ENCODE measurements at places on chromosomes 12 and 14.

DNA sequence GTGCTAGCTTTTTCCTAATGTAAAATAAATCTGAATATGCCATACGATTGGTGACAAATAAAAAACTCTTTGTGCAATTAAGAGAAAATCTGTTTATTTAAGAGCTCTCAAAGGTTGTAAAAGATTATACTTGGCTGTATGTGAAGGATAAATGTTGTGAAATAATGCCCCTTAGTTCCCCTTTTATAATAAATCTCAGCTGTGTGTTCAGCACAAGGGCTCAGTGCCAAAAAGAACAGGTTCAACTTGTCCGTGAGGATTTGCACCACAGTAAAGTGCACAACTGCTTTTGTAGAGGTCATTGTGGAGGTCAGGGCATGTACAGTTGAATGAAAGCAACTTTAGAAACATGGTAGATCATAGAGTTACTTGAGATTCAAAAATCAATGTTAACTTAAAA is 118.6 kb downstream of the TRMT5 start:
- DNase-seq = no peak

DNA sequence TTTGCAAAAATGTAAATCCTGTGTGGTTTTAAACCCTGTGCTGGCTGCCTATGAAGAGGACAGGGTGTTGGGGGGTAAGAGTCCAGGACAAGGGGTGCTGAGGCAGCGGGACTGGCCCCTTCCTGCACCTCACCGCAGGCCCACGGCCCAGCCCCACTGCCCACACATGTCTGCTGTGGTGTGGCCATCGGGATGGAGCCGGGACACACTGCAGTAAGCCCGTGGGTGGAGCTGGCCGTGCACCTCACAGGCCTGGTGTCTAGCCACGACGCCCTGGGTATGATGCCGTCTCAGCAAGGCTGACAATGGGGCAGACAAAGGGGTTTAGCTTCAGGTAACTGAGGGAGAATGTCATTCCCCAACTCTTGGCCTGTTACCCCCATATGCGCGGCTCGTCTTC is 19.6 kb downstream of the AMN start:
- no peak for DNase-seq

DNA sequence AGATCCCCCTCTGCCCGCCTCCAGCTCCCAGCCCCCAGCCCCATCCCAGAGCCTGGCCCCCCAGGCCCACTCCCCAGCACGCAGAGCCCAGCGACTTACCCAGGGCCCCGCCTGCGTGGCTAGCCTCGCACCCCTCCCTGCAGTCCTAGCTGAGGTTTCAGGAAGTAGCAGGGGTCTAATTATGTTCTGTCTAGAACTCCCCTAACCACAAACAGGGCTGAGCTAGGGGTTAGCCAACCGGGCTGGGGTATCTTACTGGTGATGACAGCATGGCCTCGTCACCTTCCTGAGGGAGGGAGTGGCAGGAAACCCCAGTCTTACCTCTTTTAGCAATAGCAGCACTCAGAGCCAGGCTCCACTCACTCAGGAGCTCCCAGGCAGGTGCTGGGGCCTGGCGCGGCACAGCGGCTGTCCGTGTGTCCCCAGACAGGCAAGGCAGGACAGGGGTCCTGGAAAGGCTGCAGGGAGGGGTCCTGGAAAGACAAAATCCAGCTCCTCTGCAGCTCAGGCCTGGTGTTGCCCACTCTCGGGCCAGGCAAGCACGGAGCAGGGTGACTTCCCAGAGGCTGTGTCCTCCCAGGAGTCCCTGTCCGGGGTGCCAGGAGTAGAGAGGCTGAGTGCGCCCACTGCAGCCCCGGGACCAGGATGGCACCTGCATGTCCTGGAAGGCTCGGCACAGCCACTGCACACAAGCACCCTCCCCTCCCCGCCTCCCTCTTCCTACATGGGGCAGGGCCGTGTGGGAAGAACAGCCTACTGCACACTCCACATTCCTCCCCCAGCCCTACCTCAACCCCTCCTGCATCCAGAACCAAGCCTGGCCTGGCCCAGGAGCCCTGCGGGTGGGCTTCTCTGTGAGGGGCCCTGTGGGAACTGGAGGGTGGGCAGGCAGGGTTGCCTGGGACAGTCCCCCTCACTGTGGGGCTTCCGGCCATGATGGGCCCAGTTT is at the start of gene GPR132:
Gene GPR132 (minus strand): TSS at position 151 of the 949 bp plus-strand sequence. CDS start 10,010 bp downstream, outside the sequence.
- DNase-seq = peak; percentile 86

- DNase-seq = no peak
These were observed 17.0 kb downstream of the ZDHHC22 start for GRCh38 chr14:77124345-77125280.

DNA sequence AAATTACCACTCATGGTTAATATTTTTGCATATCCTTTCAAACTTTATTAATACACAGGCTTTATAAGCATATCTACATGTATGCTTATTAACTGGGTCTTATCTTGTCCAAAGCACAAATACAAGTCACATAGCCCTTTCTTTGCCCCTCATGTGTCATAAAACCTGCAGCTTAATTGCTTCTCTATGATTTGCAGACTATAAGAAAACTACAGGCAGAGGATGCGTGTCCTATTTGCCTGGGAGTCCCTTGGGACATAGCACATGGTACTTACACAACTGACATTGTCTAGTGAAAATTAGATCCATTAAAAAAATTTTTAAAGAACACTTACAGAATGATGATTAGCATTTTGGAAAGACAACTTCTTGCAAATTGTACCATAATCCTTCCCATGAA is 190.5 kb upstream of the PLEKHA5 start:
- DNase-seq = no peak

GRCh38 chr12:45893240-45893639 is 97.1 kb downstream of the SCAF11 start:
- no peak for DNase-seq

DNA sequence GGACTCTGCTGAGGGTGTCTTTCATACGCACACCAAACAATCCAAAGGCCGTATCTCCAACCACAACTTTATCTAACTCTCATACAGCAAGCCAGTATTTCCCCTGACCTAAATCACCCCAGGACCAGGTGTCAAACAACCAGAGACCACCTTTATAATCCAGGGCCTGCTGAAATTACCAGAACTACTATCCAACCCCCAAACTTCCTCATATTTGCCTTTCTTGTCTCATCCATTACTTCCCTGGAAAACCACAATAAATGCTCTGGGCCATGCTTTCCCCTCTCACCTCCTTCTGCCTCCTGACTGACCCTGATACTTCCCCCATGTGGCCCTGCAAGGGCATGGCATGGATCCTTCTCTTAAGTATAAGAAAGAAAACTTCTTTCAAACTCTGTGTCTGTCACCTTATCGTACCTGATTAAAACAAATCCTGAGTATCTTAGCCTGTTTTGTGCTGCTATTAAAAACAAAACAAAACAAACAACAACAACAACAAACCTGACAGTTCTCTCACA is 44.7 kb upstream of the CRACR2A start:
- peak; percentile 22 for DNase-seq

- no peak for DNase-seq
These were observed 94.7 kb downstream of the TMCC3 start for GRCh38 chr12:94555687-94556086.

DNA sequence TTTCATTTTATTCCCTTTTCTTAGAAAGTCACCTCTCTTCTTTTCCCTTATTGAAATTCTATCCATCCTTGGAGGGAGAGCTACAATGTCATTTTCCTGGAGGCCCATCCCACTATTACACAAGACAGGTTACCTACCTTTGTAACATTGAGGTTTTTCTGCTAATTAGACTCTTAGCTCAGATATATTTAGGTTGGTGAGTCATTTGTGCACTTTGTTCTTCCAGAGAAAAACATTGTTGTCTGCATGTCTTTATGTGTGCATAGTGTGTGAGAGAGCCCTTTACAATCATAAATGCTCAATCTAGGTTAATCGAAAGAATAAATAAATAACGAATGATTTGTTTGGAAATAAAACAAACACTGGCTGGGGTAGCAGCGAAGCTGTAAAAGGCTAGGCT is 191.8 kb downstream of the DACT1 start:
- no peak for DNase-seq

DNA sequence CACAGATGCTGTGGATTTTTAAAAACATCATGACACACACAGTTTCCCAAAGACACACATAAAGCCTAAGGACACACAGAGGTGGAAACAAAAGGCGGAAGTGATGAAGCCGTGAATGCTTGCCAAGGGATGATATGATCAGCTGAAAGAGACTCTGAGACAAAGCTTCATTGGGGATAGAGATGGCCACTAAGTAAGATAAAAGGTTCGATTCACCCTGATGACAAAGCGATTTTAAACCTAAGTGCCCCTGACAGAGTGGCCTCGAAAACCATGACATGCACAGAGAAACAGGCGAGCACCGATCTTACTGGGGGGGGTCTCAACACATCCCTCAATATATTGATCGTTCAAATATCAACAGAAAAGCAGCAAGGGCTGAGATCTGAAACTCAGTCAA is 20.3 kb upstream of the EIF5 start:
- no peak for DNase-seq

GRCh38 chr14:83870546-83871270 is 1659.2 kb upstream of the FLRT2 start:
- DNase-seq = no peak

GRCh38 chr12:69328426-69328825 is 19.8 kb upstream of the LYZ start:
- no peak for DNase-seq

- no peak for DNase-seq
These were observed 78.3 kb upstream of the BDKRB2 start for GRCh38 chr14:96126339-96126782.

DNA sequence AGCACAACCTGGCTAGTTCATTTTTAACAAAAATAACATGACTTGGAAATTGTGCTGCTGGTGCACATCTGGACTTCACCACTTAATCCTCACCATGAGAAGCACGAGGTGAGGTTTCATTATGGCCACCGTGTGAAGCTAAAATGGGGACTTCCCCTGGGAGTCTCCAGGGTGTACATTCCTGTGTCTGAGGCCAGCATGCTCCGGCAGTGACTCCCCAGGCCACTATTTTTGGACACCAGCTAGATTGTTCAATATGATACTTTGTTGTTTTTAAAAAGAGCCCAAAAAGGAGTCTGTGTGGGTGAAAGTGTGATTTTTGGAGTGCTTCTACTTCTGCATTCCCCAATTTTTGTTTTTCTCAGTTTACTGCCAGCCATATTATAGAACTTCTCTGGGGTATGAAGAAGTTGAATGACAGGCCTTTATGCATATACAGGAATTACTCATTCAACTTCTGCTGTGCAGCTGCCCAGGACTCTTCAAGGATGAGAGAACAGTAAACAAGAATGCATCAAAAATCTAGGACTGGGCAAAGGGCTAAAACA is 16.9 kb upstream of the AICDA start:
- DNase-seq = no peak

GRCh38 chr14:70107309-70107708 is 81.4 kb downstream of the SLC8A3 start:
- no peak for DNase-seq

DNA sequence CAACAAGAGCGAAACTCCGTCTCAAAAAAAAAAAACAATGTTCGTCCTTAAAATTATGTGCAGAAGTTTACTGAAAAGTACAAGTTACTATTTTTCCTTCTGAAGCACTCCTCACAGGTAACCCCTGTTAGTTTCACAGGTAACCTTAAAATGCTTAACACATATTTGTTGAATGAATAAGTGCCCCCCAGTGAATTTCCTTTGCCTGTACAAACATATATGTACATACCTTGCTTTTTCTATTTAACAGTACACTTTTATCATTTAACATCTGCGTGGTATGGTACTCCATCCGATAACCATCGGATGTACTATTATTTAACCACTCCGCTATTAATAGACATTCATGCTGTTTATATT is 1.4 kb upstream of the RAB35 start:
- no peak for DNase-seq

GRCh38 chr12:4044101-4044500 is 170.9 kb upstream of the PARP11 start:
- DNase-seq = no peak

GRCh38 chr14:93104961-93105360 is 10.8 kb downstream of the ITPK1 start:
- DNase-seq = no peak

DNA sequence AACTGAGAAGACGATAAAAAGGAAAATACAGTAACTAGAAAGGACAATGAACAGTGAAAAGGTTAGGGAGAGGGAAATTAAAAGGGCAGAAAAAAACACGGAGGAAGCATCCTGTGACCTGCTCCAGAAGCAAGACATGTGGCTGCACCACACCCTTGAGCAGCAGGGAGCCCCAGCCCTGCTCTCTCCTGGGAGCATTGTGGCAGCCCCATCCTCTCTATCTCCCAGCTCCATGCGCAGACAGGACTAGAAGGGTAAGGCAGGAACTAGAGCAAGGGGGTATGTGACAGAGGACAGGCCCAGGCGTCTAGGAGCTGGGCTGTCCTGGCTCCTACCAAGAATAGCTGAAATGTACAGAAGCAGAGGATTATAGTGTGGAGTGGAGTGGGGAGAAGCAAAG is 38.6 kb upstream of the SMUG1 start:
- no peak for DNase-seq

DNA sequence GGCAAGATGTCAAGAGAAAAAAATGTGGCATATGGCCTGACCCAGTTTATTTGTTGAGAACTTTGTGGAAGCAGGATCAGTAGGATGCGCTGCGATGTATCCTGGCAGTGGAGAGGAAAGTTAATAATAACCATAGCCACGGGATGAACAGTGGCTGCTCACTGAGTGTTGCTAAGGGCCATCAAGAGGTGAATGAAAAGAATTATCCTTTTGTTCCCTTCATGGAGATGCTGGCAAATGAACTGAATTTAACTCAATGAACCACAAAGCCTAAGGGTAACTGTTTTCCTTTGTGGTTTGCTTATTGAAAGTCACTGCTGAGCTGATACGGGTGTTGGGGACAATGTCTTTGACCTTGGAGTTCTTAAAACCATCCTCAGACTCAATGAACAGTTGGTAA is 476.5 kb downstream of the APAF1 start:
- no peak for DNase-seq

- no peak for DNase-seq
These were observed 17.8 kb downstream of the NCOR2 start for GRCh38 chr12:124549629-124550028.

DNA sequence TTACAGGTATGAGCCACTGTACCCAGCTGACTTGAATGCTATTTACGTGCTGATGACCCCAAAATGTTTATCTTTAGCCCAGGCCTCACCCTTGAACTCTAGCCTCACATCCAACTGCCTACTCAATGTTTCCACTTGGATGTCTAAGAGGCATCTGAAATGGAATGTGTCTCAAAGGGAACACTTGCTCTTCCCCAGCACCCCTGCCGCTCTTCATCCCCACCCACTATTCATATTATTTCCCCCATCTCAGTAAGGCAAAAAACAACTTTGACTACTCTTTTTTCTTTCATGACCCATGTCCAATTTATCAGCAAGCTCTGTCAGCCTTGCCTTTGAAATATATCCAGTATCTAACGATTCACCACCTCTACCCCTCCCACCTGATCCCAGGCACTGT is 204.6 kb downstream of the PAWR start:
- DNase-seq = no peak

Measured in GDM1 (cell line).